Left hindlimb (tissue), 1 donor: ENCODE measurements at places on chromosomes 4 and X.

DNA sequence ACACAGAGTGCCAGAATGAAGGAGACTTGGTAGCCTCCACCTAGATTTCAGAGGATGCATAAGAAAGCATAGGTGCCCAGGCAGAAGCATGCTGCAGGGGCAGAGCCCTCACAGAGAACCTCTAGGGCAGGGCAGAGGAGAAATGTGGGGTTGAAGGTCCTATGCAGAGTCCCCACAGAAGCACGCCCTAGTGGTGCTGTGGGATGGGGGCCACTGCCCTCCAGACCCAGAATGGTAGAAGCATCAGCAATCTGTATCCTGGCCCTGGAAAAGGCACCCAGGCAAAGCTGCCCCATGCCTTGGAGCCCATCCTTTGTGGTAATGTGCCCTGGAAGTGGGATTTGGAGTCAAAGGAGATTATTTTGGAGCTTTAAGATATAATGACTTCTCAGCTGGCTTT is 992.9 kb upstream of the PABPC4L start:
- DNase-seq, result peak; percentile 12

DNA sequence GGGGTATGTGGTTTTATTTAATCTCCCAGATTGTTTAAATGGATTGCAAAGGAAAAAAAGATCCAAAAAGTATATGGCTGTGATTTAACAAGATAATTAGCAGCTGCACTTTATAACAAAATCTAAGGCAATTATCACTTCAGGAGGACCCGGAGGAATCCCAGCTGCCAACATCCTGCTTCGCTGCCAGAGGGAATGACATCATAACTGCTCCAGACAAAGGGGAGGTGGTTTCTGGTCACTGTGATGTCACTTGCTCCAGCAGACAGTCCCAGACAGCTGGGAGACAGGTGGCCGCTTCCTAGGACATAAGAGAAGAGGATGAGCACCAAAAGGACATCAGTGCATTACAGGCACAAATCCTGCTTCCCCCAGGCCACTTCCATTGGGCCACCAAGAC is 371.0 kb downstream of the BCOR start:
- DNase-seq, result peak; percentile 61

DNA sequence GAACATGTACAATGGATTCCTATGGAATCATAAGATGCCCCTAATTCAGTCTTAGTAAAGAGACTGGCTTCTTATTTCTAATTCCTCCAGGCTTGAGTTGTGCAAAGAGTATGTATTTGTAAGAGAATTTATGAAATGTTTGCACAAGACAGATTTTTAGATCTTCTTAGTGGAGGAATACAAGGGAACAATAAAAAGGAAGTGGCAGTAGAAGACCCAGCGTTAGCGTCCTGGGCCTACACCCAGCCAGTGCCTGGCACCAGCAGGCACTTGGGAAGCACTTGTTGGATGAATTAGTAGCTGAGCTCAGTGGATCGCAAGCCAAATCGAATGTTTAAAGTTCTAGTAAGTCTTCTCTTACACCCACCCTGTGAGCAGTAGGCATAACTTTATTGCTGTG is 157.4 kb downstream of the PTTG2 start:
- no peak for DNase-seq

DNA sequence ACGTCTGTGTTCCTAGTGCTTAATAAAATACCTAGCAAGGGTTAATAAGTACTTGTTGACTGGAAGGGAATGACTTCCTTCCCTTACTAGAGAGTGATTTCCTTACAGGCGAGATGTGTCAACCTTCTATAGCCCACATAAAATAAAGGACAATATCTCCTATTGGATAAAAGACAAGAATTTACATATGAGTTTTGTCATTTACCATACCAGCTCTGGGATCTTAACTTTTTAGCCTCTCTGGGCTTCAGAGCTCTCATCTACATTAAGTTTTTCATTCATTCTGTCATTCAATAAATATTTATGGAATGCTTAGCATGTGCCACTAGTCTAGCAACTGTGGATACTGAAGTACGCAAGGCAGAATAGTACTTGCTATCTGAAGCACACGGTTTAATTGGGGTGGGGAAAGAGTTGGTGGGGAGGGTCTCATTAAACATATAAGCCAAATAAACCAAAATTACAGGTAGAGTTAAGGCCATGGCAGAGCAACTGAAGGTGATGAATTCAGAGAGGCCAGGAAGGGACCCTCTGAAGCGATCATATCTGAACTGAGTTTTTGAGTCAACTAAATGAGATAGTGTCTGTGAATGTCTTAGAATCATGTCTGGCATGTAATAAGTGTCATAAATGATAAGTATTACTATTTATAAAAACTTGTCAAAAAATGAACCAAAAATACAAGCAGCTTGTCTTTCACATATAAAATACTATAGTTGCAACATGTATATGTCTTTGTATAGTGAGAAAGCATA is 91.6 kb upstream of the BMP2K start:
- DNase-seq, result no peak

GRCh38 chr4:128177498-128177897 is 110.1 kb downstream of the PGRMC2 start:
- no peak for DNase-seq

GRCh38 chrX:19280636-19281035 is 63.1 kb upstream of the PDHA1 start:
- DNase-seq, result no peak

- no peak for DNase-seq
Measured at GRCh38 chr4:76781698-76782595, 116.0 kb downstream of the SOWAHB start.

DNA sequence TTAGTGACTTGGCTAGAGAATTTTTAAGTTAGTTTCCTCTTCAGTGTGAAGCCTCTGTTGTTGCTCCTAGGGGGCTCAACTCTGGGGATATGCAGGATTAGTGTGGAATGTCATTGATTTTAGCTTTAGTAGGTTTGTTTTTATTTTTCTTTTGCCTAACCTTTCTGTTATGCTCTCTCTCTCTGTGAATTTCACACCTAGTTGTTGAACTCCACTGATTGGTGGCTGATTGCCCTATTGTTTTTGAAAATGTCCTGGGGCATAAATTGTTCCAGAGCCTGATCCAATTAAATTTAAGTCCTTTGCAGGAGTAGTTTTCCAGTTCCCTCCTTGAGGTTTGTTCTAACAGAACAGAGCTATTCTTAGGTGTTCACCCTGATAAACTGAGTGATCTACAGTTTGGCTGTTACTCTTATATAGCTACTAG is 393.3 kb upstream of the CTSO start:
- no peak for DNase-seq

- DNase-seq, result no peak
Measured at GRCh38 chr4:4989083-4989622, 30.1 kb downstream of the CYTL1 start.

- DNase-seq, result no peak
Measured at GRCh38 chrX:1212532-1212931, at the start of gene CRLF2. Gene CRLF2, minus strand, starts transcription at chrX:1212649. Its CDS starts 15 bp downstream, at chrX:1212634.

DNA sequence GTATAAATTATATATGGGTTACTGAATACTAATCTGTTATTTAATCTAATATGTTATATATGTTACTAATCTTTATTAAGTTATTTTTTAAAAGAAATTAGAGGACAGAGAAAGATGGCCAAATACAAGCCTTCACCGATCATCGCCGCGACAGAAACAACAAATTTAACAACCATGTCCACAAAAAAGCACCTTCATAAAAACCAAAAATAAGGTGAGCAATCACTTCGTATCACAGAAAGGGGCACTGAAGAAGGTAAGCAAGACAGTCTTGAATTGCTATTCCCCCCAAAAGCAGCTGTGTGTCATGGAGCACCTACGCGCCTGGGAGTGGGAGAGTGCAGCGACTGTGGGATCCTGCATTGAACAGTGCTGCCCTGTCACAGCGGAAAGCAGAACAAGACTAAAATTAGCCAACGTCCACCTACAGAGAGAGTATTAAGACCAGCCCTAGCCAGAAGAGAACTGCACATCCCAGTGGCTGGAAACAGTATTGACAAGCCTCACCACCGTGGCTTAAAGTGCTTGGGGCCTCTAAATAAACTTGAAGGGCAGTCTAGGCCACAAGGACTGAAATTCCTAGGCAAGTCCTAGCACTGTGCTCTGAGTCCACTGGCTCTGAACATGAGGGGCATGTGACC is 38.5 kb downstream of the LRBA start:
- no peak for DNase-seq

- no peak for DNase-seq
Measured at GRCh38 chr4:53916431-53916889, 147.9 kb downstream of the CHIC2 start.
